ENCODE measurements at places on chromosomes 3 and 15. TPM values are rescaled to one million over a fixed set of nuclear protein-coding genes. Genes with fewer than 3 reads are reported as not detected.
A peak's percentile ranks its signal among the peaks of the same experiment; 100 is the strongest.

GRCh38 chr3:13123013-13123654 lies 49.9 kb upstream of the IQSEC1 start:
- DNase-seq, result no peak

DNA sequence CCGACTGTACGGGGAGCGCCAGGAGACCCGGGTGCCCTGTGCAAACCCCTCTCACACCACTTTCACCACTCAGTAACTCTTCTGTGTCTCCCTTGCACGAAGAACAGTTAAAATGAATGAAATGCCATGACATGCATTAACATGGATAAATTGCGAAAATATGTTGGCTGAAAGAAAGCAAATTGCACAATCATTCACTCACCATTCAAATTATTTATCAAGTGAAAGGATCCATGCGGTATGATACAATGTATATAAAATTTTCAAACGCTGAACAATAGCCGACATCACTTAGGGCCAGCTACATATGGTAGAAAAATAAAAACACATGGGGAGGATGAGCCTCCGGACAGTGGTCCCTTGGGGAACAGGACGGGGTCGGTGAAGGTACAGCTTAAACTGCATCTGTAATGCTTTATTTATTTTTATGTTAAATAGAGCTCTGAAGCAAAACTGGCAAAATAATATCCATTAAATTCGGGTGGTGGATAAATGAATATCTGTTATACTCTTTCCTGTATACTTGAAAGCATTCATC lies 45.9 kb downstream of the SLC12A8 start:
- DNase-seq, result no peak

- DNase-seq, result no peak
These were observed 46.5 kb downstream of the NEK10 start for GRCh38 chr3:27322634-27323033.

- no peak for DNase-seq
These were observed 138.5 kb downstream of the NECTIN3 start for GRCh38 chr3:111210003-111210711.

DNA sequence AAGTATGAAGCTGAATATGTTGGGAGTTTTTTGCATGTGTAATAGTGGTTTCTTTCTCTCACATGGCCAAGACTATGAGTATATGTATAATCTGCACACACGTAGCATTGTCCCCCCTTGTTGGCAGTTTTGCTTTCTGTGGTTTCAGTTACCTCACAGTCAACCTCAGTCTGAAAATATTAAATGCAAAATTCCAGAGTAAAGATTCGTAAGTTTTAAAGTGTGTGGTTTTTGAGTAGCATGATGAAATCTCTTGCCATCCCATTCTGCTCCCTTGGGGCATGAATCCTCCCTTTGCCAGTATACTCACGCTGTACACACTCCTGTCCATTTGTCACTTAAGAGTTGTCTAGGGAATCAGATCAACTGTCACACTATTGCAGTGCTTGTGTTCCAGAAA lies 742.0 kb upstream of the CCDC54 start:
- no peak for DNase-seq

GRCh38 chr3:99875581-99875928 lies 57.9 kb downstream of the CMSS1 start:
- no peak for DNase-seq

GRCh38 chr15:85354461-85354860 lies 25.9 kb upstream of the AKAP13 start:
- no peak for DNase-seq

DNA sequence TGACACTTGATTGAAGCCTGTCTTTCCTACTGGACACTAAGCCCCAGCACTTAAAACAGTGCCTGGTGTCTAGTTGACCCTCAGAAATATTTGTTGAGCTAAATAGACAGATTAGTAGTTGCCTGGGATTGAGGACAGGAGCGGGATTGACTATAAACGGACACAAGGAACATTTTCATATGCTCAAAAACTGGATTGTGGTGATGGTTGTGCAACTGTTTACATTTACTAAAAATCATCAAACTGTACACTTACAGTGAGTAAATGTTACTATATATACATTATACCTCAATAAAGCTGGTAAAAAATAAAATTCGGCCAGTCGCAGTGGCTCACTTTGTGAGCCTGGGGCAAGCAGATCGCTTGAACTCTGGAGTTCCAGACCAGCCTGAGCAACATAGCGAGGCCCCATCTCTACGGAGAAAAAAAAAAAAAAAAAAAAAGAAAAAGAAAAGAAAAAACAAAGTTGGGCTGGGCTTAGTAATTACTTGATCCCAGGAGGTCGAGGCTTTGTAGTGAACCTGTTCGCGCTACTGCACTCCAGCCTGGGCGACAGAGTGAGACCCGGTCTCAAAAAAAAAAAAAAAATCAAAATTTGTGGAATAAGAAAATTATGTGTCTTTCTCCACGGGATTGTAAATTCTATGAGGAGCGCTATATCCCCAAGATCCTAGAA lies 632 bp upstream of the IDH3A start:
- DNase-seq, result no peak

DNA sequence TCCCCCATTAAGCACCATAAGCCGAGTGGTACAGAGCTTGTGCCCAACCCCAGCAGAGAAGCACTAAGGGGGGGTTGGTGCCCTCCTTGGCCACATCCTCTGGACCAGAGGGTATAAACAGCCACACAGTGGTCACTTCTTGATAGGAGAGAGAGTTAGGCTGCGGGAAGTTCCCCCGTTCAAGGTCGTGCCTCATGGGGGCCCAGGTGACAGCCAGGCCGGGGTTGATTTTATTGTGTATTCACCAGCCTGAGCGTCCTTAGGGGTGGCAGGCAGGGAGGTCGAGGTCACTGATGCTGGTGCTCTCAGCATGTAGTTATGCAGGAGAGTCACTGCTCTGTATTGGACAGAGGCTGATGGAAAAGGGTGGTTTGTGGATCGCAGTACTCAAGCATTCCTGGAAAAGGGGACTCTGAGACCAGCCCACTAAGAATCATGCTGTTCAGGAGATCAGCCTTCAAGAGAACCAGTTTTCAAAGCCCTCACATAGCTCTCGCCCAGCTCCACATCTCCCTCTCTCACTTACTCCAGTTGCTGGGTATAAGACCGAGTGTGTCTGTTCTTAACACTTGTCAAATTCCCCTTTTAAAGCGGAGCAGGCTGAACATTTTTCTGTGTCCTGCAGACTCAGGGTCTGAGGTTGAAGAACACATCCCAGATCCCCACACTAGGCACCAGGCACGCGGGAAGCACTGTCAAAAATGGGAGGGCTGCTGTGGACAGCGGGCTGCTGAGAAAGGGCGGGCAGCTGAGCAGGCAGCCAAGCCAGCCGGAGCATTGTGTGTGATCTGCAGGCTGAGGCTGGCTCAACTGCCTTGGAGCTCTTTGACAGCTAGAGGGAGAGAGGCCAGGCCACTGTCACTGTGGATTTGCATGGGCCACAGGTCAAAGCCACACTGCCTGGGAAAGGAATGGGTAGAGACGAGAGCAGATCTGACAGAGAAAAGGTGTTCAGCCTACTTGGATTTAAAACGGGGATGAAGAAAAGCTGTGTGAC lies 279.3 kb upstream of the LRRFIP2 start:
- DNase-seq, result no peak

- peak; percentile 42 for DNase-seq
These were observed 59.7 kb downstream of the SEMA3G start for GRCh38 chr3:52385157-52385556.

GRCh38 chr15:71761649-71762048 lies 48.7 kb upstream of the NR2E3 start:
- no peak for DNase-seq

GRCh38 chr15:73052653-73053397 lies 562 bp downstream of the NEO1 start:
- DNase-seq, result peak; percentile 59

DNA sequence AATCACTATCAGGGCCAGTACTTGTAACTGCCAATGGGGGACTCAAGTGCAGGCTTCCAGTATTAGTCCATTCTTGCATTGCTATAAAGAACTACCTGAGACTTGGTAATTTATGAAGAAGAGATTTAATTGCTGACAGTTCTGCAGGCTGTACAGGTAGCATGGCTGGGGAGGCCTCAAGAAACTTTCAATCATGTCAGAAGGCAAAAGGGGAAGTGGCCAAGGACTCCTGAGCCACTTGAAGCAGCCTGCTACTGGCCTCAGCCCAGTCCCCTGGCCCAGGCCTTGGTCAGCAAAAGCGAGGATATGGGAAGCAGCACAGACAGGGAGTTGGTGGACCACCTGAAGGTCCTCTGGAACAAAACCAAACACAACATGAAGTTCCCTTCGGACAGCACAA lies 29.2 kb upstream of the OR5K1 start:
- DNase-seq, result no peak

DNA sequence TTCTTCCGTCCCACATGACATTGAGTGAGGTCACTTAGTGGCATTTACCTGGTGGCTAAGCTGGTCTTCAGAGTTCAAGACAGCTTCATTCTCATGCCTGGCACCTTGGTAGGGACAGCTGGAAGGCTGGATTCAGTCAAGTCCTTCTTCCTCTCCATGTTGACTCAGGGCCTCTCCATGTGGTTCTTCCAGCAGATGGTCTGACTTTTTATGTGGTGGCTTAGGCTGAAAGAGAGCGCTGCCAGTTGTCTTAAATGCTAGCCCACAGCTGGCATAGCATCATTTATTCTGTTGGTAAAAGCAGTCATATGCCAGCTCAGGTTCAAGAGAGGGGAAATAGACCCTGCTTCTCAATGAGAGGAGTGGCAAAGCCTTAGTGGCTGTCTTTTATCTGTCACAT lies 53.0 kb upstream of the CTDSPL start:
- DNase-seq, result no peak

- DNase-seq, result no peak
These were observed 22.6 kb downstream of the TGFBR2 start for GRCh38 chr3:30628901-30629590.

GRCh38 chr15:39785841-39786240 lies 3.2 kb upstream of the FSIP1 start:
- no peak for DNase-seq

GRCh38 chr15:41891946-41892345 lies 1.9 kb downstream of the SPTBN5 start:
- no peak for DNase-seq

GRCh38 chr3:155007729-155008128 lies 72.4 kb upstream of the MME start:
- DNase-seq, result no peak

DNA sequence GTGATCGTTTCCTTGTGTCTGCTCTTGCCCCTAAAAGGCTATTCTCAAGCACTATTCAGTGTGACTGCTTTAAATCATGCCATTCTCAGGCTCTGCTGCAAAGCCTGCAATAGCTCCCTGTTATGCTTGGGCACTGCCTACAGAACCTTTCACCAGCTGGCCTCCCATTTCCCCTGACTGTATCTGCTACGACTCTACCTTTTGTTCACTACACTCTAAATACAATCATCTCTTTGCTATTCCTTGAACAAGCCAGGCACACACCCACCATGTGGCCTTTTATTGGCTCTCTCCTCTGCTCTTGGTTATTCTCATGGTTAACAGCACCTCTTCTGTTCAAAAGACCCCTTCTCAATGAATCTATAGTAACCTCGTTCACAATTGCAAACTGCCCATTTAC lies 29.6 kb upstream of the FNDC3B start:
- no peak for DNase-seq

- no peak for DNase-seq
These were observed 940.9 kb downstream of the OTOL1 start for GRCh38 chr3:162437480-162437879.

Gene CPLX3
- total RNA-seq, result not detected

Gene ARRDC4
- total RNA-seq, result 12.1 TPM

Gene C3orf49
- total RNA-seq, result not detected

Gene AGBL1
- not detected for total RNA-seq

Gene UBAP1L
- 5.8 TPM for total RNA-seq

Gene SNTN
- not detected for total RNA-seq

Gene CORO2B
- total RNA-seq, result 2.0 TPM

Gene ZNF619
- total RNA-seq, result 7.3 TPM

Gene DMXL2
- 43.3 TPM for total RNA-seq

Gene CCR9
- total RNA-seq, result not detected

Gene DAZL
- total RNA-seq, result not detected

Gene C2CD4B
- total RNA-seq, result 0.69 TPM

Gene LSAMP
- total RNA-seq, result 20.7 TPM

Gene COL6A6
- total RNA-seq, result 0.12 TPM

Data from progenitor cell of endocrine pancreas (in vitro differentiated cells).